ENCODE measurements at places on chromosomes 16 and 17. TPM values are rescaled to one million over a fixed set of nuclear protein-coding genes. Genes with fewer than 3 reads are reported as not detected.

DNA sequence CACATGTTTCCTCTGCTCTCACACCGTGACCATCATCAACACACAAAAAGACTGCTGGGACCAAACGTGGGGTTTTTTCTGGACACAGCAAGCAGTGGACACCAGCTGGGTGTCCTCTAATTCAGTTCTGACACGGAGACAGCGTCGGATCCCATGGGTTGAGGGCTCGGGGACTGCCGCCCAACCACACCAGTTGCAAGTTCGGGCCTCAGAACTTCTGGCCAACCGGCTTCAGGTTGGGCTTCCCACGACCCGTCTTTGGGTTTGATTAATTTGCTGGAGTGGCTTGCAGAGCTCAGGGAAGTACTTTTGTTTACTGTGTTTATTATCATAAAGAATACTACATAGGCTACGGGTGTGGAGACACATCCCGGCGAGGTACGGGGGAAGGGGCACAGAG is 97.8 kb downstream of the BANP start:
- H3K27me3 ChIP-seq: no peaks in the 10 kb centered on the region
- no peak overlapping the region for H3K4me3 ChIP-seq
- H3K36me3 ChIP-seq: no peaks in the 10 kb centered on the region
- no peaks in the 10 kb centered on the region for H3K4me1 ChIP-seq

- no peak overlapping the region for H3K4me3 ChIP-seq
- H3K4me1 ChIP-seq: no peaks in the 10 kb centered on the region
- DNase-seq: no peak
- H3K27ac ChIP-seq: no peak overlapping the region
- no peaks in the 10 kb centered on the region for H3K27me3 ChIP-seq
These were observed 112.9 kb upstream of the HAS3 start for GRCh38 chr16:68992521-68992920.

- peaks cover 2% of the 10 kb centered on the region for H3K4me1 ChIP-seq
- no peak overlapping the region for H3K4me3 ChIP-seq
- H3K27me3 ChIP-seq: no peaks in the 10 kb centered on the region
These were observed 37.2 kb downstream of the ACSM1 start for GRCh38 chr16:20660325-20660724.

- DNase-seq: no peak
- no peaks in the 10 kb centered on the region for H3K27me3 ChIP-seq
- H3K4me3 ChIP-seq: no peak overlapping the region
- no peaks in the 10 kb centered on the region for H3K4me1 ChIP-seq
These were observed 340.6 kb downstream of the CA10 start for GRCh38 chr17:51817955-51818354.

DNA sequence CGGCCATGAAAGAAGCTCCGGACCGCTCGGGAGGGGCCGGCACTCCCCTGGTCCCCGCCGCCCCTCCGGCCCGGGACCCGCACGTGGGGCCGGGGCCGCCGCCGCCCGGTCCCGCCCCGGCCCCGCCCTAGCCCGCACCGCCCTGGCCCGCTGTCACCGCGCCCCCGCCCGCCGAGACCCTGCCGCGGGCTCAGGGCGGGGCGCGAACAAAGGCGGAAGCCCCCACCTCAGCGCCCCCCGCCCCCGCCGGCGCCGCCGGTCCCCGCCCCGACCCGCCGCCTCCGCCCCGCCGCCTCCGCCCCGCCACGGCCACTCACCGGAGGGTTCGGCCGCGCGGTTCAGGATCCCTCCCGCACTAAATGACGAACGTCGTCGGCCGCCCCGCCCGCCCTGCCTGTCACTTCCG is at the start of gene ARHGDIA:
Gene ARHGDIA (minus strand): TSS at position 357 of the 406 bp plus-strand sequence. CDS start 1,407 bp downstream, outside the sequence.
- H3K4me1 ChIP-seq: peaks cover 12% of the 10 kb centered on the region
- no peak for DNase-seq
- no peaks in the 10 kb centered on the region for H3K36me3 ChIP-seq
- H3K27ac ChIP-seq: peak within 1 kb of the TSS; percentile 95
- H3K4me3 ChIP-seq: peak within 1 kb of the TSS; percentile 90
- no peaks in the 10 kb centered on the region for H3K27me3 ChIP-seq

- no peaks in the 10 kb centered on the region for H3K27me3 ChIP-seq
- no peak overlapping the region for H3K4me3 ChIP-seq
- peak; percentile 41 for DNase-seq
- no peak overlapping the region for H3K27ac ChIP-seq
- no peaks in the 10 kb centered on the region for H3K36me3 ChIP-seq
- no peaks in the 10 kb centered on the region for H3K4me1 ChIP-seq
These were observed 32.0 kb upstream of the PLLP start for GRCh38 chr16:57316390-57317017.

DNA sequence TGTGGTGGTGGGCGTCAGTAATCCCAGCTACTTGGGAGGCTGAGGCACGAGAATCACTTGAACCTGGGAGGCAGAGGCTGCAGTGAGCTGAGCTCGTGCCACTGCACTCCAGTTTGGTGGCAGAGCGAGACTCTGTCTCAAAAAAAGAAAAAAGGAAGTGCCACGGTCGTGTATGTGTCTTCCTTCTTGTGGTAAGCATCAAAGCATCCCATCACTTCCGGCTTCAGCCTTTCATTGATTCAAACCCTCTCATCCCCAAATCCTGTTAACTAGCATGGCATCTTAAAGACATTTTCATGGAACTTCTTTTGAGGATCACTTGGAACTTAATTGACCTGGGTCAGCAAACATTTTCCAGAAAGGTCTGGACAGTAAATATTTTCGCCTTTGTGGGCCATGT is 126.2 kb downstream of the CPPED1 start:
- H3K4me1 ChIP-seq: peaks cover 2% of the 10 kb centered on the region
- no peaks in the 10 kb centered on the region for H3K27me3 ChIP-seq
- H3K27ac ChIP-seq: no peak overlapping the region
- no peak overlapping the region for H3K4me3 ChIP-seq

GRCh38 chr17:8001976-8002720 is at the start of gene GUCY2D:
TSS of gene GUCY2D (plus strand) at chr17:8002615. CDS start at chr17:8003048, 433 bp downstream.
- no peaks in the 10 kb centered on the region for H3K4me1 ChIP-seq
- H3K27me3 ChIP-seq: no peaks in the 10 kb centered on the region
- H3K36me3 ChIP-seq: no peaks in the 10 kb centered on the region
- no peak within 1 kb of the TSS for H3K27ac ChIP-seq
- no peak for DNase-seq

GRCh38 chr17:68169840-68170239 is 78.0 kb upstream of the AMZ2 start:
- DNase-seq: no peak
- H3K4me1 ChIP-seq: peaks cover 3% of the 10 kb centered on the region
- no peak overlapping the region for H3K27ac ChIP-seq
- no peak overlapping the region for H3K4me3 ChIP-seq
- no peaks in the 10 kb centered on the region for H3K36me3 ChIP-seq

- no peak overlapping the region for H3K27ac ChIP-seq
- no peaks in the 10 kb centered on the region for H3K27me3 ChIP-seq
- no peaks in the 10 kb centered on the region for H3K4me1 ChIP-seq
- no peaks in the 10 kb centered on the region for H3K36me3 ChIP-seq
- no peak overlapping the region for H3K4me3 ChIP-seq
These were observed 26.0 kb upstream of the HNF1B start for GRCh38 chr17:37770631-37771518.

DNA sequence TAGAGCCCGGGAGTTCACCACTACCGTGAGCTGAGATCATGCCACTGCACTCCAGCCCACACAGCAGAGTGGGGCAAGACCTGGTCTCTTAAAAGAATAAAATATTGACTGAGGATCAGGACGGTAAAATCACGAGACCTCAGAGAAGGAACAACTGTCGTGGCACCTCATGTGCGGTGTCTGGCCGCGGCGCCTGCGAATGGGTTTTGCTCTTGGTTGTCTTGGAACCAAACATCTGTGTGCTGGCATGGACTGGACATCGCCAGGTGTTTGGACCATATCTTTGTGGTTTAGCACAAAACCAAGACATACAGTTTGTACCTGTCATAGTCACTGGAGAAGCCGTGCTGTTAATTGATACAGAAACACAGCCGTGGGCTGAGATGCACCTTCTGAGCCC is 212.9 kb upstream of the CHMP6 start:
- H3K27ac ChIP-seq: no peak overlapping the region
- no peaks in the 10 kb centered on the region for H3K27me3 ChIP-seq
- H3K36me3 ChIP-seq: no peaks in the 10 kb centered on the region
- no peak for DNase-seq
- H3K4me1 ChIP-seq: peaks cover 6% of the 10 kb centered on the region

- H3K27me3 ChIP-seq: no peaks in the 10 kb centered on the region
- H3K4me3 ChIP-seq: no peak overlapping the region
- H3K36me3 ChIP-seq: no peaks in the 10 kb centered on the region
- H3K4me1 ChIP-seq: peaks cover 11% of the 10 kb centered on the region
- no peak for DNase-seq
- H3K27ac ChIP-seq: no peak overlapping the region
These were observed 5.1 kb downstream of the LDAF1 start for GRCh38 chr16:21163576-21163975.

- no peak overlapping the region for H3K27ac ChIP-seq
- DNase-seq: no peak
- H3K27me3 ChIP-seq: no peaks in the 10 kb centered on the region
- H3K4me3 ChIP-seq: no peak overlapping the region
- no peaks in the 10 kb centered on the region for H3K4me1 ChIP-seq
These were observed 247.8 kb downstream of the ENGASE start for GRCh38 chr17:79322211-79323123.

- H3K27ac ChIP-seq: no peak overlapping the region
- no peaks in the 10 kb centered on the region for H3K36me3 ChIP-seq
- no peak overlapping the region for H3K4me3 ChIP-seq
- H3K27me3 ChIP-seq: no peaks in the 10 kb centered on the region
- DNase-seq: no peak
- H3K4me1 ChIP-seq: peaks cover 17% of the 10 kb centered on the region
These were observed 34.9 kb downstream of the TOM1L2 start for GRCh38 chr17:17937201-17937853.

DNA sequence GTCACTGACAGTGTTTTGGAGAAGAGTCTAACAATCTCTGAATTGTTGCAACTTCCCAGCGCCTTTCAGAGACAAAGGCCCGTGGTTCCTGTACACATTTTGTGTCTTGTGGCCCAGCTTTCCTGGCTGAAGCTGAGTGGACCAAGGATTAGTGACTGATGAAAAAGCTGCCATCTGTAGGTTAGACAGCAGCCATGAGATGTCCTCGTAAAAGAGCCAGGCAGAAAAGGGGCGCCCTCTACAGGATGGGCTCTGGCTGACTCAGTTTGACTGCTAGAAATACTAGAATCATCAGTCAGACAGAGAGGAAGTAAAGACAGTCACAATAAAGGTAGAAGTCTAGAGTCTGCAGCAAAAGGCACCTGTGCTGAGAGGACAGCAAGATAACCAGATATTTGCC is 26.5 kb upstream of the NF1 start:
- H3K27me3 ChIP-seq: no peaks in the 10 kb centered on the region
- no peak overlapping the region for H3K4me3 ChIP-seq
- no peaks in the 10 kb centered on the region for H3K36me3 ChIP-seq
- no peak for DNase-seq

DNA sequence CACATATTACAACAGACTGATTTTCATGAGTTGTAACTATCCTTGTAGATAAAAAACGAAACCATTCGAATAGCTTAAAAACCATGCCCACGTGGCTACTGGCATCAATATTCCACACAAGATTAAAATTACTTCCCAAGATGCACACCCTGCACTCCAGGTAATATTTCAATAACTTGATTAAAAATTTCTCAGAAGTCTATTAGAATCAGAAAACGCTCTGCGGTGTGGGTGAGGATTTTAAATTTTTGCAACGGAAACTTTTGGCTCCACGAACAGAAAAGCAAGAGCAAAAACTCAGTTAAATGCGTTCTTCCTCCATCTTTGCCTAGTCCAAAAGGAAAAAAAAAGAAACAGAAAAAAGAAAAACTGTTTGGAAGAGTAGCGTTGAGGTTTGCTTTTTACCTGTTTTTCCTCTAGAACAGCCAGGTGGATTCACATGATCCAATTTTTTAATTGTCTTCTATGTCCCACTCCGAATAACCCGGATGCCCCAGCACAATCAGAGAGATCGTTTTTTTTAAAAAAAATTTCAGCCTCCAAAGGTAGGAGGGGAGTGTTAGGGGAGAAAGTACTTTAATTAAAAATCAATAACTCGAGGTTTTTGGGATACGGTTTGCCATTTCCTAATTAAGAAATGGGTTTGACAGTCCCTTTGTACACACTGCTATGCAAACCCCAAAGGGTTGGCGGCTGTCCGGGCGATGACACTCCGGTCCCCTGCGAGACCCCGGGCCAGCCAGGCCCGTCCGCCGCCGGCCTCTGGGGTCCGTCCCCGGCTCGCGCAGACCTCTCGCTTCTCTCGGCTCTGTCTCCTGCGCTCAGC is 708 bp upstream of the NFAT5 start:
- DNase-seq: no peak
- H3K36me3 ChIP-seq: no peaks in the 10 kb centered on the region

- DNase-seq: no peak
- no peak overlapping the region for H3K27ac ChIP-seq
- peaks cover 6% of the 10 kb centered on the region for H3K4me1 ChIP-seq
- no peaks in the 10 kb centered on the region for H3K36me3 ChIP-seq
- H3K27me3 ChIP-seq: no peaks in the 10 kb centered on the region
- H3K4me3 ChIP-seq: no peak overlapping the region
These were observed 7.6 kb downstream of the PDILT start for GRCh38 chr16:20396846-20397467.

DNA sequence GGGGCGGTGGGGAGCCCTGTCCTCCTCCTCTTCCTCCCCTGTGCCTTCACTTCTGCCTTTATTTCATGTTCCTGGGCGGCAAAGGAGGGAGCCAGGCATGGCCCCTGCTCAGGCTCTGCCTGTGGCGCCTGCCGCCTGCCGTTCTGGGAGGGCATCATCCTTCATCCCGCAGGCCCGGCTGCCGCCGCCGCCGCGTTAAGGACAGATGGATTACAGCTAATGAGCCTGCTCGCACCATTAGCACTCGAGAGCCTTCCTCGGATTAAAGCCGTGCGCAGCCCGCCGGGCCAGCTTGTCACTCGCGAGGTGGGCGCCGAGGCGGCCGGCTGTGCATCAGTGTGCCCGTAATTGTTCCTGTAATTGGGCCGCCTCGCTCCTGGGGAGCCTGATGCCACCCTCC is 127.7 kb upstream of the GSE1 start:
- H3K36me3 ChIP-seq: no peaks in the 10 kb centered on the region
- H3K4me3 ChIP-seq: no peak overlapping the region
- H3K27ac ChIP-seq: no peak overlapping the region
- H3K27me3 ChIP-seq: no peaks in the 10 kb centered on the region
- DNase-seq: no peak

DNA sequence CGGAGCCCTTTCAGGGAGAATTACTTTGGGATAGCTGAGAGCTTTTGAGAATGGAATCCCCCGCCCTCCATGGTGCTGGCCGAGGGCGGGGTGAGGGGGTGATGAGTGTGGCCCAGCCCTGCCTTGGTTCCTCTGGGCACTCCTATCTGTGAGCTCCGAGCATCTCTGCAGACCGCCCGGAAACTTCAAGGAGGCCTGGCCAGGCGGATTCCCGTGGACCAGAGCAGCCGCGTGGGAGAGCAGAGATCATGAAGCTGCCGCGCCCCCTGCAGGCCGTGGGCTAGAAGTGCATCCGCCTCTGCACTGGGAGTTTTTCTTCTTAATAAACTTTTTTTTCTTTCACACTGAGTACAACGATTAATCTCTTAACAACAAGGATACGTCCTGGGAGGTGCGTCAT is 392.9 kb upstream of the EEF2KMT start:
- no peaks in the 10 kb centered on the region for H3K27me3 ChIP-seq
- no peaks in the 10 kb centered on the region for H3K36me3 ChIP-seq
- DNase-seq: no peak
- H3K4me3 ChIP-seq: no peak overlapping the region

KRTAP4-4 gene
- total RNA-seq: not detected

TUBG1 gene
- total RNA-seq: 12.8 TPM

C16orf92 gene
- total RNA-seq: not detected

TBX6 gene
- total RNA-seq: 0.75 TPM

CCDC154 gene
- total RNA-seq: 1.3 TPM

TP53TG3C gene
- total RNA-seq: not detected

HBA1 gene
- 157 TPM for total RNA-seq

KRTAP1-1 gene
- total RNA-seq: not detected

CIBAR2 gene
- 13.0 TPM for total RNA-seq

GINS2 gene
- 1.5 TPM for total RNA-seq

CPNE2 gene
- total RNA-seq: 12.3 TPM

ZG16 gene
- total RNA-seq: not detected

GPS2 gene
- total RNA-seq: 55.8 TPM

PER1 gene
- total RNA-seq: 145 TPM

TCAP gene
- 1.9 TPM for total RNA-seq
